ENCODE measurements at places on chromosomes 16 and 17.
A peak's percentile ranks its signal among the peaks of the same experiment; 100 is the strongest.

DNA sequence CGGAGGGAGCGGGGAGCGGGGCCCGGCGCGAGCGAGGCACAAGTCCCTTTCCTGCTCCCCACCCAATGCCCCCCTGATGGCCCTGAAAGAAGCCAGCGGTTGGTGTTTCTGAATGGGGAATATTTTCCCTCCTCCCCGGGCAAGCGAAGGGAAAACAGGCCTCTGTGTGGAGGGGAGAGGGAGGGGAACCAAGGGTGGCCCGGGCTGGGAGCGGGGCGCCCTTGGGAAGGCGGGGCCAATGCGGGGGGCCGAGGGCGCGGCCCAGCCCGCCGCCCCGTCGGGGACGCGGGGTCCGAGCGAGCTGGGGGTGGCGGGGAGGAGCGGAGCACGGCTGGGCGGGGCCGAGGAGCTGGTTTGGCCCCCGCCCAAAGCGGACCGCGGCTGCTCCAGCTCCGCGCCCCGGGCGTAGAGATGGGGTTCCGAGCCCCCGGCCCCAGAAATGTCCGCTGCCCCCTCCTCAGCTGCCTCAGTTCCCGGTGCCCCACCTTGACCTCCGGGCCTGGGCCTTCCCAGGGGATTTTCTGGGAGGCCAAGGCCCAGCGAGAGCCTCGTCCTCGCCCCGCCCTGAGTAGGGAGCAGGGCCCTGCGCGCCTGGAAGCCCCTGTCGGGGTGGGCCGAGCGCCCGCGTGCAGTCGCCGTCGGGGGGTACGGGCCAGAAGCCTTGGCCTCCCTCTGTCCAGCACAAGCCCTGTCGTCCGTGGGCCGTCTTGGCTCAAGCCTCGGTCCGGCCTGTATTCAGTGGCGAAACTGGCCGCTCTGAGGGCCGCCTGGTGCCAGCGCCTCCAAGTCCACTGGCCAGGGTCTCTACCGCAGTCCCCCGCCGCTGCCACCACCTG lies 3.9 kb upstream of the HEXIM1 start:
- DNase-seq: no peak

DNA sequence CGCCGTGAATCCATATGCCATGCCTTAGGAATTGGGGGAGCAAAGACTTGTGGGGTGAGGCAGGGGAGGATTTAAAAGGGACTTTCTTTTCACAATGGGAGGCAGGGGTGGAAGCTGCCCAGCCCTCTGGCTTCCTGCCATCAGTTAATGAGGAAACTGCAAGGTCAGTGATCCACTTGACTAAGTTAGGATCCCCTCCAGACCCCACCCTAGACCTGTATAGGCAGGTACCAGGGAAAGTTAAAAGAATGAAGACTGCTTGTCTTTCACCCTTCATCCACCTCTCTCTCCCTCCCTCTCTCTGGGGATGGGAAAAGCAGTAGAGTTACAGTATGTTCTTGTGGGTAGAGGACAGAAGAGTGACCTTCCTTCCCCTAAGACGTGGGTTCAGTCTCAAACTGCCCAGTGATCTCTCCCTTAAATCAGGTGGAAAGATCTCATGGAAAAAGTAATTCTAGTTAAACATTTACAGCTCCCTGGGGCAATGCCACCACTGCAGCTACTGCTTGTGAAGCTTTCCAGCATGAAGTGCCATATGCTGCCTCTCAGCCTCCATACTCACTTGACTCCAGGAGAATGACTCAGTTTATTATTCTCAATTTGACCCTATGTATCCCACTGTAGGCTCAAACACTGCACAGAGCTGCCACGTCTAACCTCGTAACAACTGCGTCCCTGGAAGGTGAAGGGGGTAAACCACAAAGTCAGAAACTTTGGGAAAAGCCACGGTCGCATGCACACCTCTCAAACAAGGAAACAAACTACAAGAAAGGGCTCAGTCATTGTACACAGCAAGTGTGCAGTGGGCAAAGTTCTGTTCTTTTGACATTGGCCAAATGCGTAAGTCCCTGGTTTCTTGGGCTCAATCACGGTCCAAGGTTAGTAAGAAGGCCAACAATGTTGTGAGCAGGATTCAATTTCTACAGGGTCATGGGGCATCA lies 1.2 kb downstream of the COA3 start:
- no peak for DNase-seq

GRCh38 chr16:2704166-2704982 lies 15.7 kb downstream of the PRSS27 start:
- no peak for DNase-seq

DNA sequence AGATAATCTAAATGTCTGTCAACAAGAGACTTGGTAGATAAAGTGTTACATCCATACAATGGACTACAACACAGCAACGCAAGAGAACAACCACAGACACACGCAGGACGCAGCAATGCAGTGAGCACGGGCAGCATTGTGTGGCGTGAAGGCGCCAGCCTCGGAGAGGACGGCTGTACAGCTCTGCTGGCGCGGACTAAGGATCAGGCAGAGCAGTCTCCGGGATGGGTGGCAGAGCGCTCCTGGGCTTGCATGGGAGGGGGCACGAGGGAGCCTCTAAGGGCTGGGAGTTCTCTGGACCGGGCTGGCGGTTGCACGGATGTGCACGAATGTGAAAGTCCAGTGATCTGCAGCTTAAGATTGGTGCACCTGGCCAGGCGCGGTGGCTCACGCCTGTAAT lies 34.5 kb downstream of the ACTG1 start:
- DNase-seq: no peak

- DNase-seq: peak; percentile 87
Observed at GRCh38 chr17:38982858-38983746, 15.9 kb upstream of the FBXO47 start.

- DNase-seq: no peak
Observed at GRCh38 chr16:59527206-59527997, 793.3 kb upstream of the GOT2 start.

GRCh38 chr17:56389356-56389755 lies 204.1 kb upstream of the NOG start:
- no peak for DNase-seq

GRCh38 chr17:5362162-5362811 lies 57.2 kb downstream of the NUP88 start:
- DNase-seq: no peak

DNA sequence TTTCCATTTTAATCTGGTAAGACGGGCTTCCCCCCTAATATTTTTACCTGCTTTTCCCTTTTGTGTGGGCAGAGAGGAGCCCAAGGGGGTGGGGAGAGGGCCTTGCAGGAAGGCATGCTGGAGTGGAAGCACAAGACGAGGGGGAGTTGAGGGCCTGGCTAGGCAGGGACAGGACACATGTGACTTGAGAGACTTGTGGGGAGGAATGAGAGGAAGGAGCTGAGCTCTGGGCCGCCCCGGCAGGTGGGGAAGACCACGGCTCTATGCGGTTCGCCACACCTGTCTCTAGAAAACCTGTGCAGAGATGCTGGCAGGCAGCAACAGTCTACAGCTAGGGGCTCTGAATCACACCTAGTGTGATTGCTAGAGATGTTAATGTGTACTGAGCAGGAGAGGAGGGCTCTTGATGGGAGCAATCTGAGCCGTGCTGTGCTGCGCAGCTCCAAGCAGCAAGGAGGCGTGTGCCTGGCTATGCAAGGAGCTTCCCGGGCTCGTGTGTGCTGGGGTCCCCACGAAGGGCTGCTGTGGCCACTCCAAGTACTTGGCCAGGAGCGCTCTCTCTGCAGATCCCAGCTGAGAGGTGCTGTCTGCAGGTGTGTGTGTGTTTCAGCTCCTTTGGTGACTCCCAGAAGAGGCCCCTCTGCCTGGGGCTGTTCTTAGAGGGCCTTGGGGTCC lies 50.2 kb downstream of the PDPK1 start:
- no peak for DNase-seq

GRCh38 chr17:50499270-50499669 lies 9.0 kb upstream of the MYCBPAP start:
- DNase-seq: no peak

DNA sequence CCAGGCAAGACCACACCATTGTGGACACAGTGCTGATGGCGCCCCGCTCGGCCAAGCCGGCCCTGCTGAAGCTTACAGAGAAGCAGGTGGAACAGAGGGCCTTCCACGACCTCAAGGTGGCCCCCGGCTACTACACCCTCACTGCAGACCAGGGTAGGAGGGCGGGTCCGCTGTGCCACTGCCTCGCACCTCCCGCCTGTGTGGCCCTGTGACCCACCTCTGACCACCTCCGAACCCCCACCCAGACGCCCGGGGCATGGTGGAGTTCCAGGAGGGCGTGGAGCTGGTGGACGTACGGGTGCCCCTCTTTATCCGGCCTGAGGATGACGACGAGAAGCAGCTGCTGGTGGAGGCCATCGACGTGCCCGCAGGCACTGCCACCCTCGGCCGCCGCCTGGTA lies 21.1 kb downstream of the ITGB4 start:
- DNase-seq: no peak

DNA sequence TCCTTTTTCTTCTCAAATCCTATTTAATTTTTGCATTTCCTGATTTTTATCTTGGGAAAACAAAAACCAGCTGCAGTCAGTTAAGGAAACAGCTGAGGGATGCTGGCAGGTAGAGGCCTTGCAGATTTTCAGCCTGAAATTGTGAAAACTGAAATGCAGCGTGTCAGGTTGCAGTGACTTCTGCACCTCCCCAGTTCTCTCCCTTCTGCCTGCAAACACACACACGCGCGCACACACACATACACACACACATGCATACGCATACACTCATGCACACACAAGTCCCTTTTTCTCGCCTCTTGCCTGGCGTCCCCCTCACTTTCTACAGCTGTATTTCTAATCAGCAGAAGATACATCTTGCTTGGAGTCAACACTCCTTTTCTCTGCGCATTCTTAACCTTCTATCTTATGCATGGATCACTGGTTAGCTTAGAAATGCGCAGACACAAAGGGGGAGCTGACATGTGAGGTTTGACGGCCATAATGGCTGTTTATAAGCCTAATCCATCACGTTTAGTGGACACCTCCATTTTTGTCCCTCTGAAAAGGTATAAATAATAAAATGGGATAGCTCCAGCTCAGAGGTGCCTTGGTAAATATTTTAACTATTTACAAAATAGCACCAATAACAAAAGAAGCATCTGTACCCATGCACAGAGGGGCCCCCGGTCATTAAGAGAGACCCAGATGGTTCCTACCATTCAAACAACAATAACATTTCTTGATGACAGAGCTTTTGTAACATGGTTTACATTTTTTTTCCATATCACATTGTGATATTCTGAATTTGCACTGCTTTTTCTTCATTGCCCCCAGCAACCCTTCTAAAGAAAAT lies 392.1 kb upstream of the SALL1 start:
- DNase-seq: no peak

- DNase-seq: no peak
Observed at GRCh38 chr17:43814714-43815113, 18.2 kb downstream of the MPP3 start.

GRCh38 chr16:88767546-88768070 lies 17.4 kb downstream of the PIEZO1 start:
- DNase-seq: no peak

GRCh38 chr17:39116224-39116623 lies 35.2 kb downstream of the PLXDC1 start:
- no peak for DNase-seq

GRCh38 chr17:50952013-50952412 lies 85.9 kb upstream of the TOB1 start:
- DNase-seq: peak; percentile 90

DNA sequence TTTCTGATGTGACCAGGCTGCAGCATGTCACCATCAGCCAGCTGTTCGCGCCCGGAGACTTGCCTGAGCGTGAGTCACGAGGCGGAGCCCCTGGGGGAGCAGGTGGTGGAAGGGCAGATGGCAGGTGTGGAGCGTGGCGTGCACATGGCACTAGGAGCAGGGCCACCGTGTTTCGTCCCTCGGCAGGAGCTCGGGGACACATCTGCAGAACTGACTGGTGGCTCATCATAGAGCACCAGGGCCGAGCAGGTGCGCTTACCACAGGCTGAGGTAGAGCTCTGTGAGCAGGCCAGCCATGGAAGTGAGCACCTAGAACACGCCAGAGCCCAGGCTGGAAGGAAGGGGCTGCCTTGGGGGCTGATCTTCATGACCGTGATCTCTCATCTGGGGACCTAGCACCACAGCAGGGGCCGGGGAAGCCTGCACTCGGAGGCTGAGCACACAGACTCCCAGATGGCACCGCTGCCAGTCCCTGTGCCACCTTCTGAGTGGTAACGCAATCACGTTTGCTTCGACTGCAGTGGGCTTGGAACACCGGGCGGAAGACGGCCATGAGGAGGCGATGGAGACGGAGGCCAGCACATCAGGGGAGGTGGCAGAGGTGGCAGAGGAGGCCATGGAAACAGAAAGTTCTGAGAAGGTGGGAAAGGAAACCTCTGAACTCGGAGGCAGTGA lies 61.8 kb upstream of the ENDOV start:
- no peak for DNase-seq

- no peak for DNase-seq
Observed at GRCh38 chr17:30505868-30506417, 28.7 kb downstream of the GOSR1 start.

DNA sequence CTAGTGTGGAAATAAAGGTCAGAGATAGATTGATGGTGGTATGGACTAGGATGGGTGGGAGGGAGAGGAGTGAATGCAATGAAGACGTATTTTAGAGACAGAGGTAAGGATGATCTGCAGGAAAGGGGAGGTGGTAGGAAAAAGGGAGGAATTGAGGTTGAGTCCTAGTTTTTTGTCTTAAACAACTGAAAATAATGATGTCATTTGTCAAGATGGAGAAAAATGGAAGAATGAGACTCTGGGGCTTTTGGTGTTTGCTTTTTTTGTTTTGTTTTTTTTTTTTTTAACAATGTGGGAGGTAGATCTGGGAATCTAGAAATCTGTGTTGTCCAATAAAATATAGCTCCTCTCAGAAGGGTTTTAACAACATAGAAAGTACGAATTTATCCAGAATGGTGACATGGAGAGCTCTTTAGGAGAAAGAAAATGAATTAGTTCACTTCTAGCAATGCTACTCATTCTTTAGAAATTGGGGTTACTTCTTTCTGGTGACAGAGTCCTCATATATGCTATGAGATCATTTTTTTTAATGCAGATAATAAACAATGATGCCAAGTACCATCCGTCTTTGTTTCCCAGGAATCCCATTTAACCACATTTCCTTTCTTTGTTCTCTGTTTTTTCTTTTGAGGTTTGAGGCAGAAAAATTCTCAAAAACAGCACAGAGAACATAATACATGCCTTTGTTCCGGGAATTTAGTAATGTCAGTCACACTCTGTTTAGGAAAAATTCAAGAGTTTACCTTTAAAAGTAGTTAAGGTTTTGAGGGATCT lies 225.3 kb upstream of the COX10 start:
- DNase-seq: no peak

GRCh38 chr17:66595893-66596292 lies 239.0 kb upstream of the CACNG5 start:
- no peak for DNase-seq

GRCh38 chr17:61632826-61633225 lies 41.8 kb upstream of the NACA2 start:
- no peak for DNase-seq

GRCh38 chr17:80890921-80891396 lies 100.7 kb upstream of the CHMP6 start:
- no peak for DNase-seq

GRCh38 chr16:66908116-66908515 lies 10.6 kb downstream of the CDH16 start:
- DNase-seq: no peak

- no peak for DNase-seq
Observed at GRCh38 chr16:61371881-61372280, 664.4 kb downstream of the CDH8 start.
